Umbilical cord (tissue), 2 donors: ENCODE measurements at places on chromosomes 3 and 15.

- no peak for DNase-seq
Measured at GRCh38 chr3:30585654-30586053, 20.7 kb upstream of the TGFBR2 start.

- DNase-seq = no peak
Measured at GRCh38 chr3:102301155-102301880, 133.5 kb upstream of the ZPLD1 start.

DNA sequence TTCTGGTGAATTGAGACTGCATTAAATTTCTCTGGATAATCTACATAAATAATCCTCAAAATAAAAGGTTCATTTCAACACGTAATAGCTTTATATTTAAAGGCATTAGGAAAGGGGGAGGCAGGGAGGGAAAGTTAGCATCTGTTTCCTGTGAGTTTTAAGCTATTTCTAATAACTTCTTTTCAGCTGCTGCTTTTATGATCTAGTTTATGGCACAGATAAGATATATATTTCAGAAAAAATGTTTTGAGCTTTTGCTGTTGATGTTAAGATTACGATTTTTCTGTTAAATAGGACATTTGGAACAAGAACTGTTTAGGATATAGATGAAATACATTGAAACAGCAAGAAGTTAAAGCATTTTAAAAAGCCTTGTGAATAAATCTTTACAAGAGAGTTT, 30.0 kb downstream of the UBE2E1 start:
- DNase-seq = peak; percentile 44

DNA sequence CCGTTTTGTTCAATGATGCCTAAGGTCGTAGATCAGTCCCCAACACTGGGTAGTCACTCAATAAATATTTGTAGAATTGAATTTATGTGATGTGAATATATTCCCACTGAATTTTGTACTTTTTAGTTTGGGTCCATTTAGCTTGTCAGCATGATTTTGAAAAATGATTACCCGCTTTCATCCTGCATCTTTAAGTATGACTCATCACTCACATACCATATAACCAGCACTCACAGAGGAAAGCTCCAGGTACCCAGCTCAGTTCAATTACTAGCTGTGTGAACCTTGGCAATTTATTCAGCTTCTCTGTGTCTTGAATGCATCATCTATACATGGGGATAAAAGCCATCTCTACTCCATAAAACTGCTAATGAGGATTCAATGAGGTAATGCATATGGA, 2.2 kb upstream of the MLF1 start:
- no peak for DNase-seq

DNA sequence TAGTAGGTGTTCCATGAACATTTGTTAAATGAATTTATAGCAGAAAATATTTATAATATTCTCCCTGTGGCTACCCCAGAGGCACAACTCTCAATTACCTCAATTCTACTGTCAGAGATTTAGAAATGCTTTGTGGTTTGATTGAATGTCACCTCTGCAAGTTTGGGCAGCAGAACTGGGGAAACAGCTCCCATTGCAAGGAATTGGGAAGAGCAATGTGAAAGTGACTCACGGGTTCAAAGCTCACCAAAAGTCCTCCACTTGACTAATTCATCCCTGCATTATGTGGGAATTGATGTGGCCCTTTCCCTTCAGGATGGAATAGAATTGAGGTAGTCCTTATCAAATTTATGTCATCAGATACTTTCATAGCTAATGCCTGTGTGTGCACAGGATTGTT, 562.7 kb downstream of the MFSD1 start:
- no peak for DNase-seq

DNA sequence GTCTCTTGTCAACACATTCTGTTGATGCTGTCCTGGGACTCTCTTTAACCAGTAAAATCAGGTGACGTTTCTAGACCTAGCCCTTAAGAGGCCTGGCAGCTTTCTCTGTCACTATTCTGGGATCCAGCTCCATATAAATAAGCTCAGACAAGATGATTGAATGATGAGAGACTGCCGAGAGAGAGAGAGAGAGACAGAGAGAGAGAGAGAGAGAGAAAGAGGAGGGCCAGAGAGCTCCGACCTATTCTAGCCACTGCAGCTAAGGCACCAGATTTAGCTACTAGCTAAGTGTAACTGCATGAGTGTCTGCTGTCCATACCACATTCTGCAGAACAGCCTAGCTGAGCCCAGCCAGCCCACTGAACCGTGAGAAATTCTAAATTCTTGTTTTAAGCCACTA, 36.1 kb upstream of the CTXND1 start:
- DNase-seq = no peak

- DNase-seq = no peak
Measured at GRCh38 chr3:15273227-15273626, 59.2 kb downstream of the SH3BP5 start.

GRCh38 chr3:136671921-136672320, 80.3 kb downstream of the STAG1 start:
- DNase-seq = no peak

DNA sequence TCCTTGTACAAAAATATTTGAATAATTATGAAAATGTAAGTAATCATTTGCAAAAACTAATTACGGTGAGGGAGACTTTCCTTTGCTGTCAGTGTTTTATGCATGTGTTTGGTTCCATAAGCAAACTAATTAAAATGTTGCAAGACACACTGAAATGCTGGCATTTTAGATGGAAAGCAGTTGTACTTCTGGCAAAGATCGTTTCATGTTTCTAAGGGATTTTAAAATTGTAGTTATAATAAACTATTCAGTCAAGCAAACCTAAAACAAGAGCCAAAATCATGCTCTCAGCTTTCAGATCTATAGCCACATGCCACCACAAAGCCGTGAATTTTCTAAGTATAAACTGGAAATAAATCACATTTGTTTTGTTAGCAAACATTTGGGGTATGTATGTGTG, 240.1 kb upstream of the ZNF385D start:
- DNase-seq = no peak

DNA sequence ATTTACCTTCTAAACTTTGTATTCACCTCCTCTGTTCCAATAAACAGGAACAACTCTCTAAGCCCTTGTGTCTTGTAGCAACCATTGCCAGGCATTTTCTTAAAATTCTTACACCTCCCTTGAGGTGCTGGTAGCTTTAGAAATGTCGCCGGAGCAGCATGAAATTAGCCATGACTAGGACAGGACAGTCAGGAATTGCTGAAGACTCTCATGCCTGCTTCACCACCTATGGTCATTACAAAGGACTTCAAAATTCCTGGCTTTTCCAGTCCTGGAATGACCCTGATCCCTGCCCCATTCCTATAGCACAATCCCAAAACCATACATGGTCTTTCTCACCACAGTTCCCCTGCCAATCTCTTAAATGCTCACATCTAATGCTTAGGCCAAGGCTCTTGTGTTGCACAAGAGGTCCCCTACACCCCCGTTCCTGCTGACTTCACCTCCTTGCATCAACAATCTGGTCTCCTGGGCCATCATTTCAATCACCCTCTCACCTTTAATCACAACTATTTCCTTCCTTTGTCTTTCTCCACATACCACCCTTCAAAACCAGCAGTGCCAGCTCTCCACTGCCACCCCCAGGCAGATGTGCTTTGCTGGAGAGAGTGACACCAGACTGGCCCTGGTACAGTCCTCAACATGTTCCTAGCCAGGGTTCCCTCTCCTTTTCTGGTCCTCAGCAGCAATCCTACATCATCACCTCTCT, 113.2 kb upstream of the TJP1 start:
- DNase-seq = no peak

- DNase-seq = no peak
Measured at GRCh38 chr3:42696356-42697288, 6.0 kb downstream of the HHATL start.

DNA sequence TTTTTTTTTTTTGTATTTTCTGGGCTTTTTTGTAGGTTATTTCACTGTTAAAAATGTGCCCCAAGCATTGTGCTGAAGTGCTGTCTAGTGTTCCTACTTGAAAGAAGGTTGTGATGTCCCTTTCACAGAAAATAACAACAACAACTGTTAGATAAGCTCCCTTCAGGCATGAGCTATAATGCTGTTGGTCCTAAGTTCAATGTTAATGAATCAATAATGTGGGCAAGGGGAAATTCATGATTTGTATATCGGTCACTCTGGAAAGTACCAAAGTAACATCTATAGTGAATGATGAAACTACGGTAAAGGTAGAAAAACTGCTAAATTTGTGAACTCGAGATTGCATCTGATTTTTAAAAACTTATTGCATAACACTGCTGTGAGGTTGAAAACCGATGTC, 539.4 kb downstream of the CADM2 start:
- no peak for DNase-seq

DNA sequence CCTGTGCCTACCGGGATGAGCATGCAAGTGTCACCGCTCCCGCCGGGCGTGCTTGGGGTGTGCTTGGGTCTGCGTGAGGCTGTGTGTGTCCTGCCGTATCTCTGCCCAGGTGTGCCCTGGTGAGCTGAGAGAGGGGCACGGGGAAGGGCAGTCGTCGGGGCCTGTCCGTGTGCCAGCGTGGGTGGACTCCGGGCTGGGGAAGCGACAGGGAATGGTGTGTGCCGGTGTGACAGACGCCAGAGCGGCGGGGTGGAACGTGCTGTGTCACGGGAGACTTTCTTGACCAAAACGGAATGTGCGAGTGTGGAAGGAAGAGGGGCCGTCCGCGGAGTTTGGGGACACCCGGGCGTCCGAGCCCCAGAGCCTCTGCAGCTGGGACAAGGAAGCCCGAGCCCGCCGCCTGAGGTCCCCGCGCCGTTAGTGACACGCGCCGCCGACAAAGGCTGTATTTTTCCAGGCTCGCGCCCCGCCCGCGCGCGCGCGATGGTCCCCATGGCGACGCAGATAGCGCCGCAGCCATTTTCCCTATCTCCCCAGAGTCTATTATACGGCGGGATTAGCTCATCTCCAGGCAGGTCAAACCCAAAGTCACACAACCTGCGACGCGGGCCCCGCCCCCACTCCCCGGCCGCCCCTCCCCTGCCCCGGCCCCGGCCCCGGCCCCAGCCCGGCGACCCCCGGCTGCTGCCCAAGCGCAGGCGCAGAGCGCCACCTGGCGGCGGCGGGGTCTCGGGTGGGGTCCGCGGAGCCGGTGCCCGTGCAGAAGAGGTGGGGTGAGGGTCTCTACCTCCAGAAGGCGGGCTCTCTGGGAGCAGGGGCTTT, 4.5 kb upstream of the GATA2 start:
- DNase-seq = peak; percentile 44

GRCh38 chr3:9452417-9452816, 55.0 kb downstream of the SETD5 start:
- DNase-seq = no peak

- no peak for DNase-seq
Measured at GRCh38 chr3:63807961-63808565, 11.0 kb upstream of the C3orf49 start.

DNA sequence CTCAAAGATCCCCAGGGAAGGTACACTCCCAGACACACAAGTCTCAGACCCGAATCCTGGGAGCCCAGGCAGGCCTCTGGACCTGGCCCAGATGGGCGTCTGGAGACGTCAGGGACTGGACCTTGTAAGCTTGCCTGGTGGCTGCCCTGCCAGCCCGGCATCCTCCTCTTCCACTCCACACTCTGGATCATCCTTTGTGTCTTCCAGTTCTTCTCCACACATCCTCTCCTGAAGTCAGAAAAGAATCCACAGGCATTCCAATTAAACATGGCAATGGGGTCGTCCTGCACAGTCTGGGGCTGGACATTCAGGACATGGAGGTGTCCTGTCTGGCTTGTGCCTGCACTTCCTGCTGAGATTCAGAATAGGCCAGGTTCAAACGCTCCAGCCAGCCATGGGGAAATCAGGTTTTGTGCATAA, 208.8 kb upstream of the IGF1R start:
- no peak for DNase-seq

DNA sequence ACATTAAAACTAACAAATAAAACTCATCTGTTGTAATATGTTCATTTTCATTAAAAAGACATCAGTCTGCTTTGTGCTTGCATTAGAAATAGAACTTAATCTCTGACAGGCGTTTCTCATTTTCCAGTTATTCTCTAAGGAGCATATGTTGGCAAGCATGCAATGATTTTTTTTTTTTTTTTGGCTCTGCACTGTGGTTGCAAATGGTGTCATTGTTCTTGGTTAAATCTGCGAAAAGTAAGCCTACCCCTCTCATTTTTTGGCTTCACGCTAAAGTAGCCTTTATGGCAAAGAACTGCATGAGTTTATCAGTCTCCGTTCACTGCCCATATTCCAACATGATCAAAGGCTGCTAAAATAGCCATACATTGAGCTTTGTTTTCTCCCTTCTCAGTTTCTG, 403.2 kb downstream of the MECOM start:
- no peak for DNase-seq

DNA sequence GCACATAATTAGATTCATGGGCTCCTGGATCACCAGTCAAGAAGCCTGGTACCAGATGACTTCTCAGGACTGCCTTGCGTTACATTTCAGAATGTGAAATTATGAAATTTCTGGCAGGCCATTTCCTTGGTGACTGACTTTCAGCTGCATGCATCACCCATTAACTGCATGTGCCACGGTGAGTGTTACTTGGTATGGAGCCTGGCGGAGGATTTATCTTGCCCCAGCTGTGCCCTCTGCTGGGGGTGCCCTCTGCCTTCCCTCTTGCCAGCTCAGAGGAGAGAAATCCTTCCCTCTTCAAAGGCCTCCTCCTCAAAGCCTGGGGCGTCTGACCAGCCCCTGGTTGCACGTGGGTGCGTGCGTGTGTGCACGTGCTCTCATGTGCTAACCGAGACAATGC, 57.7 kb upstream of the CTSH start:
- no peak for DNase-seq

GRCh38 chr15:33029109-33029652, 165.3 kb downstream of the FMN1 start:
- DNase-seq = peak; percentile 38

GRCh38 chr3:126961191-126961790, 21.6 kb upstream of the PLXNA1 start:
- DNase-seq = peak; percentile 41

DNA sequence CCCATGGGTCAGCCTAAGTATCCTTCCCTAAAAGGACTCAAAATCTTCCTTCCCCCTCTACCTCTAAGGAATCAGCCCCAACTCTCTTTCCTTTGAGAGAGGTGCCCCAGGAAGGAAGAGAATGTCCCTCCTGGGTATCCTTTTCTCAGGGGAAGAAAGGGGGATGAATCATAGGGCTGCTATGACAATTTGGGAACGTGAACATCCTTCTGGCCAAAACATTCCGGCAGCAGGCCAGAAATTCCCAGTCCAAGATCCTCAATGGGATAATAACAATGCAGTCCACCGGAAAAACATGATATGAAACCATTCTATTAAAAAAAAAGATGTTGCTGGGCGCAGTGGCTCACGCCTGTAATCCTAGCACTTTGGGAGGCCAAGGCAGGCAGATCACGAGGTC, 50.8 kb upstream of the CACNA2D3 start:
- DNase-seq = no peak

GRCh38 chr3:190234621-190235020, 87.6 kb downstream of the CLDN1 start:
- no peak for DNase-seq

DNA sequence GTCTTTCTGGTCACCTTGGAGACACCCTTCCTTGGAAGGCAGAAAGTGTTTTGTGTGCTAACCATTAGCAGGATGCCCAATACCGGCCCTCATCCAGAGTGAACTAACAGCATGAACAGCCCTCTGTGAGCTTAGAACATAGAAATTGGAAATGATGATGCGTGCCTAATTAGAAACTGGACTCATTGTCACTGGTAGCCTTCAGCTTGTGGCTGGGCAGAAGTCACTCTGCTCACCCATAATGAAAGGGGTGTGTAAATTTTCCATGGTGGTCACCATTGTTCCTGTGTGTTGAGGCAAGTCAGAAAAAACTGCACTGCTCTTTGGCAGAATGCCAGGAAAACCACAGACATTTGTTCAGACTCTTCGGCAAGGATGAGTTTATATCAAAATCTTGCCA, 74.7 kb upstream of the CNTN4 start:
- no peak for DNase-seq

- DNase-seq = no peak
Measured at GRCh38 chr15:71279757-71280141, 164.5 kb downstream of the THSD4 start.
